ENCODE measurements at places on chromosomes 2 and 18.

DNA sequence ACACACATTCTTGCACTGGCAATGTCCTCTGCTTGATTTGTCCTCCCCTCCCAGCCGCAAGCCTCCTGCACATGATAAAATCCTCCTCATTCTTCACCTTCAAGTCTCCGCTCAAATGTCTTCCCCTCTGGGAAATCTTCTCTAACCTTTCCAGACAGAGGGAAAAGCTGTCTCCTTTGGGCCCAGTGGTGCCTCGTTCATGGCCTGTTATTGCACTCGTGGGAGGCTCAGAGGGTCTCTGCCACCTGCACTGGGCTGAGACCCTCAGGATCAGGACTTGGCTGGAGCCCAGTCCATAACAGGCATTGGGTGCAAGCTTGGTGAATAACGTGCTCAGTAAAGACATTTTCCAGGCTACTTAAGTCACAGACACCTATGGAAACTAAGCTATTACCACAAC is 68.6 kb downstream of the PTGR3 start:
- DNase-seq = no peak

DNA sequence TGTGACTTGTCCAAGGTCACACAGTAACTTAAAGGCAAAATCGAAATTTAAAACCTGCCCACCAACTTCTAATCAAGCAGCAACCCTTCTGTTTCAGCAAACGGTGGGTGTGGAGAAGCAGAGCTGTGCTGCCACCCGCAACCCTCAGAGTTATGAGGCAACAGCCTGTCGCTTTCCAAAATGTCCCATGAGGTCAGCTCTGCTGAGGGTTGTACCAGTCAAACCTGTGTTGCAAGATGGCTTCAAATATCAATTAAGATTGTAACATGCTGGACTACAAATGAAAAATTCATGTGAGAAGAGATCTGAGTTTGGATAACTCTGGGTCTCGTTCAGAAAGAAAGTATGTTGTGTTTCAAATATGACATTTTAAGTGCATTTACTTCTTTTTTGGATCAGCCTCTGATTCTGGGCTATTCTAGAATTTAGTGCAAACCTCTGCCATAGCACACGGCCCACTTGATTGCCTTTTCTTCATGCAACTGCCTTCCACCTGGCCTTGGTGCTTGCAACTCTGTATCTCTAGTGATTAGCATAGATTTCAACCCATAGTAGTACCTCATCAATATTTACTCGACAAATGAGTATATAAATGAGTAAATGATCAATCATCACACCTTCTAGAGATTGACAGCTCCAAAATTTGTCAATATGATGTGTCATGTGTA is 69.3 kb downstream of the TIMM21 start:
- no peak for DNase-seq

DNA sequence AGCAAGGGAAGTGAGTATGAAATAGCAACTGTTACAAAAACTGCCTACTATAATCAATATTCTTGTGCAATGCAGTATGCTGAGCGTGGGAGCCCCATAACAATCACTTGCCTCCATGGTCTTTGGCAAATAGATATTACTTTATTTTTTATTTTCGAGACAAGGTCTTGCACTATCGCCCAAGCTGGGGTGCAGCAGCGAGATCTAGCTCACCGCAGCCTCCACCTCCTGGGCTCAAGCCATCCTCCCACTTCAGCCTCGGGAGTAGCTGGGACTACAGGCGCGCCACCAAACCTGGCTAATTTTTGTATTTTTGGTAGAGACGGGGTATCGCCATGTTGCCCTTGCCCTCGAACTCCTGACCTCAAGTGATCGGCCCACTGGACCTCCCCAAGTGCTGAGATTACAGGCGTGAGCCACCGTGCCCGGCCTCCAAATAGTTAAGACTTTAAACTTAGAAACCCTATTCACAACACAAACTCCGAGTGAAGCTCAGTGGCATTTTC is 1.2 kb upstream of the CCNT2 start:
- DNase-seq = no peak

DNA sequence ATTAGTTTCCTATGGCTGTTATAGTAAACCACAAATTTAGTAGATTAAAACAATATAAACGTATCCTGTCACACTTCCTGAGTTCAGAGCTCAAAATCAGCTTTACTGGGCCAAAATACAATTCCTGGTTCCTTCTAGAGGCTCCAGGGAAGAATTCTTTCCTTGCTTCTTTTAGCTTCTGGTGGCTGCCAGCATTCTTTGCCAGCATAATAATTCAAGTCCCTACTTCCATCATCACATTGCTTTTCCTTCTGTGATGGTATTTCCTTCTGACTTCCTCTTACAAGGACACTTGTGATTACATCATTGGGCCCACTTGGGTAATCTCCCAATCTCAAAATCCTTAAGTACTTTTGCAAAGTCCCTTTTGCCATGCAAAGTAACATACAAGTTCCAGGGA is 40.6 kb downstream of the MOB4 start:
- DNase-seq = peak; percentile 42

DNA sequence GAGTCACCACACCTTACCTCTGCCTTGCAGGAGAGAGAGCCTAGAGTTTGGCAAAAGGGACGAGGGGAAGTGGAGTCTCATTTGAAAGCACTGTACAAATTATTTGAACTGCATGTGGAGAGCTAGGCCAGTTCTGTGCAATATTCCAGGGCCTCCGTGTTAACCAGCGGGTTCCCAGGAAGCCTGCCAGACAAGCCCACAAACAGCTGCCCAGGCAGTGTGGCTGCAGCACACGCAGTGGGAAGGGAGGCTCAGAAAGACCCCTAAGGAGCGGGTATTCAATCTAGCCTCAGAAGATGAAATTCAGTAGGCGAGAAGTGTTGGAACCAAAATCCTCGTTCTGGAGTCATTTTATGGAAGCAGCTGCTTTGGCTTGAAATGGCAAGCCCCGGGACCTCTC is 30.7 kb downstream of the CNGA3 start:
- DNase-seq = no peak

GRCh38 chr18:32096946-32097345 is 5.3 kb downstream of the RNF138 start:
- peak; percentile 15 for DNase-seq

GRCh38 chr18:70293166-70293565 is 4.3 kb downstream of the SOCS6 start:
- DNase-seq = peak; percentile 69

- no peak for DNase-seq
These were observed 3.9 kb downstream of the CTLA4 start for GRCh38 chr2:203871371-203871983.

DNA sequence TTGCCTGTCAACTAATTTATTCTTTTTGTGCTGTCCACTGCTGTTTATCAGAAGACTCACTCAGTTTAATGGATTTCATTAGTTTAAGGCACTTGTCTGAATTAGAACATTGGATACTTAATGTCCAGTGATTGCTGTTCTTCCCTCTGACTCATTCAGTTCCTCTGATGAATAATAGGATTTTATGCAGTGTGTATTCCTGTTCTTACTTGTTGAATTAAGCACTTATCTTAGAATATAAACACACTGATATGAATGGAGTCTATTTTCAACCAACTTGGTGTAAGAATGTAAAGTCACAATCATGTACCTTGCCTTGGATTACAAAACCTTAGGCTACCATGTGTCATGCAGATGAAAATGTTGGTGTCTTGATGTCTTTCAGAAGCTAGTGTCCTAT is 87.0 kb upstream of the PROKR1 start:
- no peak for DNase-seq

GRCh38 chr18:23563377-23564043 is 22.8 kb downstream of the NPC1 start:
- peak; percentile 15 for DNase-seq

DNA sequence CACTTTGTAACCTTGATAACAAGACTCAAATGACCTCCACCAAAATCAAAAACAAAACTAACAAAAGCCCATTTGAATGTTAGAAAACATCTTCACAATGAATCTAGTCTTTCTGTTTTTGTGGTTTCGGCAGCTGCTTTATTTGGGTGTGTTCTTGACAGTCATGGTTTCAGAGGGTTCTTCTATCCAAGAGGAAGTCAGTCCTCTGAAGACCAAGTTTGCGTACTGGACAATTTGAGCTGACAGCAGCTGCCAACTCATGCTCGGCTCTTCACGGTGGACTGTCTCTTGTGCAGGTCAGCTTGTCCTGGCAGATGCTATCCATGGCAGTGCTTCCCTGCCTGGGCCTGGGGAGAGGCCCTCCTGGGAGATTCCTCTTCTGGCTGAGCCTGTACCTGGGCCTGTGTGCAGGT is 91.0 kb downstream of the TMEM17 start:
- DNase-seq = peak; percentile 42

GRCh38 chr2:219001100-219001576 is 7.9 kb upstream of the CRYBA2 start:
- no peak for DNase-seq

GRCh38 chr2:95024960-95025405 is 525 bp upstream of the MAL start:
- no peak for DNase-seq

- no peak for DNase-seq
These were observed 22.0 kb upstream of the SLC35G4 start for GRCh38 chr18:11587432-11587831.

GRCh38 chr2:227479865-227480475 is 8.0 kb downstream of the AGFG1 start:
- peak; percentile 76 for DNase-seq

DNA sequence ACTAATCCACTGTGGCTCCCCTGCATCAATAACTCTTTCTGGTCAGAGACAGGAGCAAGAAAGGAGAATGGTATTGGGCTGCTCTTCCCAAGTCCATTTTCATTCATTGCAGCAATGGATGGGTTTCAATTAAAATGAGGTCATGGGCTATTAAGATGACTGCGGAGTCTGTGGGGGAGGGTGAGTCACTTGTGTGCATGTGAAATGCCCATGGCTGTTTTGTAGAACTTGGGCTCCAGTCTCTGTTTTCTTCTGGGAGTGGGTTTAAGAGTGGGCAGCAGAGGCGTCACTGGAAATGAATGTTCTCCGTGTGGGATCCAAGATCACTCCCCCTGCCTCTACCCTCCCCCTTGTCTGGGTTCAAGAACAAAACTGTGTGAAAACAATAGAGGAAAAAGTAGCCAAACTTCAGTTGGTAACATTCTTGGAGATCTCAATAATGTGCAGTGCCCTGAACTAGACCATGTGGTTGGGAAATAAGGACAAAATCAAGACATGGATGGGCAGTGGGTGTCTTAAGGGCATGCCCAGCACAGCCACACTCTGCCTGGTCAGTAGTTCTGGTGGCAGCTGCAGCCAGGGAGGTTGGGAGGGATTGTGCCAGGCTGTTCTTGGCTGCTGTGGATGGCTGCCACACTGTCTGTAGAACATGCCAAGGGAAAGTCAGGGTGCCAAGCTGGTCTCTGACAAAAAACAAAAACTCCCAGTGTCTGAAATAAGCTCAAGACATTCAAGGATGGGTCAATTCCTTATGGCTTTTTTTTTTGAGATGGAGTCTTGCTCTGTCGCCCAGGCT is 68.2 kb upstream of the CXCR4 start:
- DNase-seq = no peak

GRCh38 chr2:225464346-225465025 is 65.0 kb downstream of the NYAP2 start:
- peak; percentile 7 for DNase-seq

DNA sequence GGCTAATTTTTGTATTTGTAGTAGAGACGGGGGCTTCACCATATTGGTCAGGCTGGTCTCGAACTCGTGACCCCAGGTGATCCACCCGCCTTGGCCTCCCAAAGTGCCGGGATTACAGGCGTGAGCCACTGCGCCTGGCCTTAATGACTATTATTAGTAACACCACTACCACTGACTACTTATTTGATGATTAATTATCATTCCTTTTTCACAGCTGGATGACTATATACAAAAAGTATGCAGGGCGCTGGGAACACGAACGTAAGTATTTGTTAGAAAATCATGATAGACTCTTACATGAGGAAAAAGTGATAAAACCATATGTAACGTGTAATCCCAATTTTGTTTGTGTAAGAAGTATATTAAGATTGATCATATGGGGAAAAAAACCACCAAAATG is 21.6 kb downstream of the DARS1 start:
- no peak for DNase-seq

DNA sequence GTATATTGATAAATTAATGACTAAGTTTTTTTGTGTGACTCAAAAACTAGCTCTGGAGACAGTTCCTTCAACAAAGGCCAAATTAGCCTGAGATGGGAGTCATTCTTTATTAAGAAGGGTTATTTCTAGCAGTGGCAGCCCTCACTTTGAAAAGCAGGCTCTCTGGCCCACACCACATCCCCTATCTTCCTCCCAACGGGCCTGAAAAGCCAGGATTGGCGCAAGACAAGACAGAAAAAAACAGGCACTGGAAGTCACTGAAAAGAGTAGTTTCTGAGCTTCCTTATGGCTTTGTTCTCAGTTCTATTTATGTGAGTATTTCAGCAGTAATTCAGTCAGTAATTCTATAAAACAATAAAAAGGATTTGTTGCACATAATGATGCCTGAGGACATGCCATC is 149.0 kb downstream of the LAMA3 start:
- no peak for DNase-seq

DNA sequence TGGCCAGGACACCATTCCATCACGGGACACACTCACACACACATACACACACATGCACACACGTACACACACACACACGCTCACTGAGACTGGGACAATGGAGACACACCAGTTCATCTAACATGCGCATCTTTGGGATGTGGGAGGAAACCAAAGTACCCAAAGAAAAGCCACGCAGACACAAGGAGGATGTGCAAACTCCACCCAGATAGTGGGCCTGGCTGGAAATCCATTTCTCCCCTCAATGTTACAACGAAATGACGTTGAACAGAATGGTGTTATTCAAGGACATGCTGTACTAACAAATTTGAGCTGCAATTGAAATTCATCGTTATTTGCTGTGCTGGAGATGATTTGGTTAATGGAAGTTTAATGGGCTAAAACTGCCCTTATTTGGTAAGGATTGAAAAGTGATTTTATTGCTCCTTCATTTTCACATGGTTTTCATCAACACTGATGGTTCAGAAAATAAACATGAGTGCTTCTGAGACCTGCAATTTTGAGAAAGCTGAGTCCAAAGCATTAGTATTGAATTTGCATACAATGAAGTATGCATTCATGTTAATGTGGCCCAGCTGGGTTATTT is 110.0 kb downstream of the KCNE4 start:
- no peak for DNase-seq

DNA sequence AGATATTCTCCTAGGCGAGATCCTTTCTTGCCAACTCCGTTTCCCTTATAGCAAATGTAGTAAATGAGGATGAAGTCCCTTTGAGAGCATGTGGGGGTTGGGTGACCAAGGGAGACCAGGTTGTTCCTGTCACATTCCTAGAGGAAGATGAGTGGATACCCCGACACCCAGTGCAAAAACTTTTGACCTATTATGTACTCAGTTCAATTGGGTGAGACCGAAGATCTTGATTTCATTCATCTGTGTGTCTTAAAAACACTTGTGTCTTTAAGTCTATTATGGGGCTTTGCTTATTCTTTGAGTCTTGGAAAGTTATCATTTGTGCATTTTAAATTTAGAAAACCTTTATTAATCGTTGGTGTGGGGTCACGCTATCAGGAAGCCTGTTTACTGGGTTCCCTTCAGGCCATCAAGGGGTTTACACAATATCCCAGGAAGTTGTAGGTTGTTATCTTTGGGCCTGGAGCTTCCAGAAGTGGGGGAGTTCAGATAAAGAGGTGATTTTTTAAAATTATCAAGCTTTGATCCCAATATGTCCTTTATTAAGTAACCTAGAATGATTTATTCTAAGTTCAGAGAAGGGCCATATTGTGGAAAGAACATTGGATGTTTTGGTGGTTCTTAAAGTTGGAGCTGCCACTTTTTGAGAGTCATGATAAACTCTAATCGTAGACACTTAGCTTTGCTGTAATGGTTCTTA is 2.8 kb downstream of the RHOB start:
- no peak for DNase-seq

Measured in hematopoietic multipotent progenitor cell treated with erythropoietin and hydrocortisone succinate and interleukin-3 and kit ligand, for 4 days (in vitro differentiated cells).